H54 (cell line): ENCODE measurements at places on chromosomes 12 and 14.
A peak's percentile ranks its signal among the peaks of the same experiment; 100 is the strongest.

GRCh38 chr12:105419606-105420005 is 89.1 kb downstream of the C12orf75 start:
- no peak for DNase-seq

GRCh38 chr12:62372825-62373224 is 93.8 kb upstream of the MON2 start:
- no peak for DNase-seq

- DNase-seq: no peak
These were observed 121.9 kb downstream of the ADGRD1 start for GRCh38 chr12:131075611-131076010.

GRCh38 chr12:87930033-87930432 is 99.2 kb downstream of the C12orf50 start:
- peak; percentile 6 for DNase-seq

DNA sequence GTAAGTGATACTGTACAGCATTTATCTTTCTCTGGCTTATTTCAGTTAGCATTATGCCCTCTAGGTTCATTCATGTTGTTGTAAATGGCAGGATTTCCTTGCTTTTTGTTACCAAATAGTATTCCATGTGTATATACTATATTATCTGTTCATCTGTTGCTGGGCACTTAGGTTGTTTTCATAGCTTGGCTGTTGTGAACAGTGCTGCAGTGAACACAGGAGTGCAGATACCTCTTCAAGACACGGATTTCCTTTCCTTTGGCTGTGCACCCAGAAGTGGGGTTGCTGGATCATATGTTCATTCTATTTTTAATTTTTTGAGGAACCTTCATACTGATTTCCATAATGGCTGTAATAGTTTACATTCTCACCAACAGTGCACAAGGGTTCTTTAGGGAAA is 21.5 kb downstream of the EP400 start:
- DNase-seq: no peak

GRCh38 chr14:95341115-95341514 is 21.4 kb upstream of the CLMN start:
- no peak for DNase-seq

GRCh38 chr14:100155049-100155621 is 4.3 kb downstream of the DEGS2 start:
- peak; percentile 85 for DNase-seq

DNA sequence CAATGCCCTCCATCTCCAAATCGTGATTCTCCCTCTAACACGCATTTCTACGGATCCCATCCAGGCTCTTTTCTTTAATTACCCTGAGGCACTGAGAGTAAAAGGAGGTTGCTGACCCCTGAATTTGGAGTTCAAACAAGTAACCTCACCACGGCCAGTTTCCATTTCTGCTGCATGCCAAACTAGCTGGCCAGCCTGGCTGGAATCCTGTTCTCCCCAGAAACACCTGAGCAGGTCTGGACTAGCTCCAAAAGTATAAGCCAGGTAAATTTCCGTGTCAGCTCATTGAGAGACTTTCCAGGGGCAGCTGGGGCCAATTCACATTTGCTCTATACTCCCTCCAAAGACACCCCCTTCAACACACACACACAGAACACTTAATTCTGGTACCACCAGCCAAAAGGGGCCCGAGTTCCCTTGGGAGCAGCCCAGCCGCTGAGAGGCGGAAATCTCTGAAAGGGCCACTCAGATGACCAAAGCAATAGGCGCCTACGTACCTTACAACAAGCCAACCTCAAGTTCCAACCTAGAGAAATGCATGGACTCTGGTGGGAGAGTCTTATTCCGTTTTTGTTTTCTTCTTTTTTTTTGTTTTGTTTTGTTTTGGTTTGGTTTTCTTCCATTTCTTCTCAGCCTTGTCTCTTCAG is 131.4 kb downstream of the NDUFA12 start:
- no peak for DNase-seq

DNA sequence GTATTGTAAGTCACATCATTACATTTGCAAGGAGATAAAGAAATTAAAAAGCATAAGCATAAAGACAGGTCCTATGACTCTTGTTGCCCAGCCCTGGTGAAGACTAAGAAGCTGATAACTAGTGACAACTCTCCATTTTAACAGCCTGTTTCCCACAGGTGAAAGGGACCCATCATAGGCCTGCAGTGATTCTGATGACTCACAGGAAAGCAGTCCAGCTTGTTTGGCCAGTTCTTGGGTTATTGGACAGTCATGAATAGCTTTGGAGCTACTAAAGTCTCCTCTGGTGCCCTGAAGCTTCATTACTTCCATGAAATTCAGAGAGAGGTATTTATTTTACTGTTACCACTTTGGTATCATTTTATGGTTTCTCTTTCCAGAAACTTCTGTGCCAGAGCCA is 55.5 kb upstream of the DYRK2 start:
- peak; percentile 24 for DNase-seq

DNA sequence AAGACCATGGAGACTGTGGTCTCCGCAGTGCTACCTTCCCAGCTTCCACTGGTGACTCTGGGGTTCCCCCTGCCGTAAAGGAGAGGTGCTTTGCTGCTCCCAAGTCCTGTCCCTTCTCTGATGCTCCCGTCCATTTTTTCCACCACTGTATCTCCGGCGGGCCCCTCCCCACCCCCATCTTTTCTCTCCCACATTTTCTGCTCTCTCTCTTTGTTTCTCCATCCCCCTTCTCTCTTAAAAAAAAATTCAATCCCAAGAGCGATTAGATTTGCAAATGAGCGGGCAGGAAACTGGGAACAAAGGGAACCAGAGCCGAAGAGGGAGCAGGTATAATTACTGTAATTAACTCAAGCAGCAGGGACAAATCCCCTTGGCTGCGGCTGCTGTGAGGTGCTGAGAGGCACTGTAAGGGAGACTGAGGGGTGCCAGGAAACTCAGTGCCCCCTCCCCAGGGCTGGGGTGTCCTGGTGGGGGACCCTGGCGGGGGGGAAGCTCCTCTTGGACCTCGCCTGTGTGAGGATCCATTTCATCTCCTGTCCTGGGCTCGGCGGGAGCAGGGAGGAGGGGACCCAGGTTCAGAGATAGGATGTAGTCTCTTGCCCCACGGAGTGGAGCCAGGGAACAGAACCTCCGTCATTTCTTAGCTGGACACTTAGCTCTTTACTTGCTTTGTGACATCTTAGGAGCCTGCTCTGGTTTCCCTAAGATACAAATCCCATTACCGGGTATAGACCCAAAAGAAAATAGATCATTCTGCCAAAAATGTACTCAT is 140.4 kb upstream of the NRXN3 start:
- no peak for DNase-seq

DNA sequence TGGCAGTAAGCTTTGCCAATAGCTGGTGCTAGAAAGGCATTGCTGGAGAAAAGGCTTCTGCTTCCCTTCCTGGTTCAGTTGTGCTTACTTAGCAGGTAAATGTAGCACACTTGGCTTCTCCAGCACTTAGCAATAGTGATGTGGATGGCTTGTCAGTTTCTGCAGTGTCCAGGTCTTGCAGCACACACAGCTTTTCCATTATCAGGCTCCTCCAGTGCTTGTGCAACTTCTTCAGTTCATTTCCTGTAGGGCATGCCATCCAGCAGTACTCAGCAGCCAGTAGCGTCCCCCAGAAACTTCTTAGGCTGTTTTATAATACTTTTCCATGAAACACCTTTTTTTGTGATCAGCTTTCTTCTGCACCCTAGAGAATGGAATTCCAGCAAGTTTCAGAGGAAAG is 154.6 kb downstream of the SLC6A15 start:
- no peak for DNase-seq

GRCh38 chr12:62698701-62699101 is 232.1 kb downstream of the MON2 start:
- DNase-seq: no peak

GRCh38 chr14:68397371-68397811 is 395.5 kb downstream of the ZFP36L1 start:
- no peak for DNase-seq

DNA sequence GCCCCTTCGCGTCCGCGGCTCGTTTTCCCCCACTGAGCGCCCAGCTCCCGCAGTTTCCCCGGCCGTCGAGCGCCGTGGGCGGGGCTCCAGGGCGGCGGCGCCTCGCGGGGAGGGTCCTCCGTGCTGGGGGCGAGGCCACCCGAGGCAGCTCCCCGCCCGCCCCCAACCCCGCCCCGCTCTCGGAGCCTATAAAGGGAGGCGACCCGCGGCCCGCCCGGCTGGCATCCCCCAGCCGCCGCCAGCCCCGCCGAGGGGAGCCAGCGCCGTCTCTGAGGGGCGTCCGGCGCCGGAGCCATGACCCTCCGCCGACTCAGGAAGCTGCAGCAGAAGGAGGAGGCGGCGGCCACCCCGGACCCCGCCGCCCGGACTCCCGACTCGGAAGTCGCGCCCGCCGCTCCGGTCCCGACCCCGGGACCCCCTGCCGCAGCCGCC is at the start of gene TAMALIN:
TSS of gene TAMALIN (plus strand) at position 221 of the 432 bp plus-strand sequence. CDS start at position 295, 74 bp downstream.
- no peak for DNase-seq

GRCh38 chr14:102590667-102591099 is 1.8 kb upstream of the RCOR1 start:
- peak; percentile 61 for DNase-seq

GRCh38 chr12:92482599-92482998 is 220.2 kb upstream of the PLEKHG7 start:
- no peak for DNase-seq

DNA sequence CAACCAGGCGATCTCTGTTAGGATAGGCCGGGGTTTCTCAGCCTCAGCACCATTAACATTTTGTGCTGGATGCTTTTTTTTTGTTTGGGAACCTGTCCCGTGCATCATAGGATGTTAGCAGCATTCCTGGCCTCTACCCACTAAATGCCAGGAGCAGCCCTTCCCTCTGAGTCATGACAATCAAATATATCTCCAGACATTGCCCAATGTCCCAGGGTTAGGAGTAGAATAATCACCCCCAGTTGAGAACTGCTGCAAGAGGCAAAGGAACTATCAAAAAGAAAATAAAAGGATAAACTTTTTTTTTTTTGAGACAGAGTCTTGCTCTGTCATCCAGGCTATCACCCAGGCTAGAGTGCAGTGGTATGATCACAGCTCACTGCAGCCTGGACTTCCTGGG is 76.0 kb downstream of the ACACB start:
- peak; percentile 73 for DNase-seq
